Mesothelial cell of epicardium (in vitro differentiated cells): ENCODE measurements at places on chromosomes 6 and 20. TPM values are rescaled to one million over a fixed set of nuclear protein-coding genes. Genes with fewer than 3 reads are reported as not detected.

- H3K4me3 ChIP-seq = no peak overlapping the region
- no peak for DNase-seq
- no peak overlapping the region for H3K27ac ChIP-seq
These were observed 219.8 kb upstream of the ARID1B start for GRCh38 chr6:156557251-156557910.

DNA sequence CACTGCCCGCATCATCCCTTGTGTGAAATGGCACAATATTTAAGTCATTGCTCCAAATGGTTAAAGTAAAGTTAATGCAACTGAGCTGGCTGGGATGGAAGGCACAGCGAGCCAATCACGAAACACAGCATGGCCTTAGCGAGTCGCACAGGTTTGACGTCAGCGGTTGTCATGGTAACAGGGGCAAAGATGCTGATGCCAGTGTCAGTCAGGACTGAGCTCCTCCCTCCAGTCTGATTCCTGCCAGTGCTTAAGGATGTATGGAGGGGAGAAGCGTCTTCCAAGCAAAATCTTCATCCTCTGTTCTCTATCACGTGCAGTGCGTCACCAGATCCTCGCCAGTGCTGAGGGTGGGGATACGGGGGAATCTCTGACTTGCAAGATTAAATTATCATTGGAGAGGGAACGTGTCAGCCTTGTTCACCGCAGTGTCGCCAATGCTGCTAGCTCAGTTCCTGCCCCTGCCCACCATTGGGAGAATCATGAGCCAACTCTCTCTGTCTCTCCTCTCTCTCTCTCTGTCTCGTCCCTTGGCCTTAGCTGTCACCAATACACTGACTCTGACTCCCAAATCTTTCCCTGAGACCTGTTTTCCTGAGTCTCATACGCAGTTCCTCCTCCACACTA lies 24.5 kb downstream of the TSPYL4 start:
- no peaks in the 10 kb centered on the region for H3K4me1 ChIP-seq
- no peak for DNase-seq
- H3K36me3 ChIP-seq = peaks cover 2% of the 10 kb centered on the region
- no peaks in the 10 kb centered on the region for H3K27me3 ChIP-seq
- H3K27ac ChIP-seq = no peak overlapping the region
- no peak overlapping the region for H3K4me3 ChIP-seq

DNA sequence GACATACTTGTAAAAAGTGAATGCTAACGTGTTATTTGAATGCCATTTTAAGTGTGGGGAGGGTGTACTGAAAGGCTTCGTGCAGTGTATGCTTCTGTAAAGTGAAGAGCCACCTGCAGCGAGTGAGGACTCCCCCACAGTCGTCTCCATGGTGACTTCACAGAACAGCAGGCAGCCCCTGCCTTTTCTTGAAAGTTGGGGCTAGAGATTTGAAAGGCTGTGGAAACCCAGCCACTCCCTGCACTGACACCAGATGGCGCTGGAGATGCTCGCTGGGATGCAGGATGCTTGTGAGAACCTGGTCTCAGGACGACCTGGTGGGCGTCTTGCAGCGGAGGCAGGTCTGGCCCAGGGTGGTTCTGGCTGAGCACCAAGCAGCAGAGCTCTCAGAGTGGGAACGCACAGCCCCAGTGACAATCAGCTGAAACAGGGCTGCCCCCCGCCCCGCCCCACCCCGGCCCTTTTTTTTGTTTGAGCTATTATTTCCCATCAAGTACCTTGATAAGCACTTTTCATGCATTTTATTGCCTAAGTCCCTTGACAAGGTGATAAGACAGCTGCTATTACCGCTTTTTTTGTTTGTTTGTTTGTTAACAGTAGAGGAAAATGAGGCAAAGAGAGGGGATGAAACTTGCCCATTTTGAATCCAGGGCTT lies 150.3 kb downstream of the SYCP2 start:
- no peak overlapping the region for H3K27ac ChIP-seq
- DNase-seq = peak; percentile 70
- H3K36me3 ChIP-seq = no peaks in the 10 kb centered on the region
- H3K4me3 ChIP-seq = no peak overlapping the region

KIF6 gene
- total RNA-seq = 1.2 to 1.4 TPM (median 1.3 TPM) in 3 replicates
